ENCODE measurements at places on chromosomes 11 and 22.
A peak's percentile ranks its signal among the peaks of the same experiment; 100 is the strongest.

DNA sequence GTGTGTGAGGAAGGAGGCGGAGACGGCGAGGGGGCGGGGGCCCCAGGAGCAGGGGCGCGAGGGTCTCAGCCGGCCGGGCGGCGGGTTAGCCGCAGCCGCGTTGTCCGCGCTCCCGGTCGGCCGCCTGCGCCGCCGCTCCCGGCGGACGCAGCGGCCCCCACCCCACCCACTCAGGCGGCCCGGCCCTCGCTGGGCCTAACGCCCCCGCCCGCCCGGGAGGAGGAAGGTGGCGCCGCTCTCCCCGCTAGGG lies at the start of gene FCHSD2:
Gene FCHSD2 (minus strand): TSS at position 191 of the 250 bp plus-strand sequence. CDS start 441 bp downstream, outside the sequence.
- no peak for DNase-seq

DNA sequence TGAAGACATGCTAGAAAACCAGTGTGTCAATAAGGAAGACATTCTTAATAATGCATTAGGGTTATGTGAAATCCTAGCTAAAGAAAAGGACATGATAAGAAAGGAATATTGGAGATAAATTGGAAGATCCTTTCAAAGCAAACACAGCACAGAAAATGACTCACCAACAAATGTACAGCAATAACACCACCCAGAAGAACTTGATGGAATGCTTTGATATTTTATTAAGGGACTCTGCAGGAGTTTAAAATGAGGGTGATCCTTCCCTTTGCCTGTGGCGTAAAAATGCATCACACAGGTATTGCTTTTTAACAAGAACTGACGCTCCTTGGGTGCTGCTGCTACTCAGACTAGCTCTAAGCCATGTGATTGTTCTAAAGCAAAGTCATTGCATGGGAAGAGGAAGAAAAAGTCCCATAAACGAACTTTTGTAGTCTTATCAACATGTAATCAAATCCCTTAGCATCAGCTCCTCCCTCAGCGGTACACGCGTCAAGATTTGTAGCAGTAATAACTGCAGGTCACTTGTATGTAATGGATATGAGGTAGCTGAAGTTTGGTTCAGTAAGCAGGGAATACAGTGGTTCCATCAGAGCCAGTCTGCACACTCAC lies 48.4 kb upstream of the EED start:
- no peak for DNase-seq

DNA sequence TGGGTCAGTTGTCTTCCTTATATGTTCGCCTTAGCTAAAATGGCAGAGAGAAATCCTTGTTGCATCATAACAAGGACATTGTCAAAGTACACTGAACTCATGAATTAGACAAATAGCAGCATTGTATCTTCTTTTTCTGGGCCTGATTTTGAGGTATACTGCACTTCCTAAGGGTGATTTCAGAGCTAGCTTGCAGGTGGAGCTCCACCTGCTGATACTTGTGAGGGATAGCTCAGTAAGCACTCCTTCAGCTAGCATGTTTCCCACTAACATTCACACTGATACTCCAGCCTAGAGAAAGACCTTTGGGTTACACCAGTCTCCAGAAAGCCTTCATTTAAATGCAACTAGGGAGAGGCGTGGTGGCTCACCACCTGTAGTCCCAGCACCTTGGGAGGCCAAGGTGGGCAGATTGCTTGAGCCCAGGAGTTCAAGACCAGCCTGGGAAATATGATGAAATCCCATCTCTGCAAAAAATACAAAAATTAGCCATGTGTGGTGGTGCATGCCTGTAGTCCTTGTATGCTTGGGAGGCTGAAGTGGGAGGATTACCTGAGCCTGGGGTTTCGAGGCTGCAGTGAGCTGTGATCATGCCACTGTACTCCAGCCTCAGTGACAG lies 29.8 kb downstream of the JAM3 start:
- no peak for DNase-seq

DNA sequence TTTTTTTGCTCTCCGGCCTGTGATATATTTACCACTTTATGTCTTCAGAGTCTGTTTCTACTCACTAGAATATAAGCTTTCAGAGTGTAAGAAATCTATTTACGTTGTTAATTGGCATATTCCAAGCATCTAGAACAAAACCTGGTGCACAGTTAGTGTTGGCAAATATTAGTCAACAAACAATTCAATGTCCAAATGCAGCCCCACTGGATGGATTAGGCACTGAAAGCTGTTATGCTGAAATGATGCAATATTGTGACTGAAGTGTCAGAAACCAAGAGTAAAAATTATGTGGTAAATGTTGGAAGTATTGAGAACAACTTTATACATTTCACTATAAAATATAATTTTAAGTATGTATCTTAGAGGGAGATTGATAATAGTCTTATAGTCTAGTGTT lies 24.8 kb downstream of the CASP4 start:
- DNase-seq: no peak

- DNase-seq: no peak
Observed at GRCh38 chr11:12090061-12090591, 20.3 kb upstream of the MICAL2 start.

DNA sequence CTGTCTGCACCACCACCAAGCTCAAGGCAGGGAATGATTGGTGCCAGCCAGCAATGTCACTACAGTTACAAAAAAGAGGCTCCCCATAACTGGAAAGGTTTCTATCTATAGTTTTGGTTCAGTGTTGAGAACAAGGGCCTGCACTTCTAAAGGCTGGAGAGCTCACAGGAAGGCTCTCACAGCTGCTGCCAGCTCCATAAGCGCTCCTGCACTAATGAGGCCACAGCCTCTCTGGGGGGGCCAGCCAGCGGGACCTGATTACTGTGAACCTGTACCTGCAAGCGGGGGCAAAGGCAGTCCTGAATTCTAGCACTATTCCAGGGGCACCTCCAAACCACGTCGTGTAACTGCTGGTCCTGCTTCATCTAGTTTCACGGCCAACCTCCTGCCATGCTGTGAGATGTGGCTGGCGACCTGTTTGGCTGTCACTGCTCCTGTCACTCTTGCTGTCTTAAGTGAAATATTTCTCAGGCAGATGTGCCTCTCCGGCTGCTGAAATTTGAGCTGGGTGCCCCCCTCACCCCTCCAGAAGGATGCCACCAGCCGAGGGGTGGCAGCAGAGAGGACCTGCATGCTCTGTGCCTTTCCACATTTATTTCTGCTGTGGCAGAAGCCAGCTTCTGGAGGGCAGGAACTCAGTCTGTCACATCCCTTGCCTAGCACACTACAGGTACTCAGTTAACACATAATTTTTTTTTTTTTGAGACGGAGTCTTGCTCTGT lies 53.3 kb upstream of the ARFGAP3 start:
- no peak for DNase-seq

DNA sequence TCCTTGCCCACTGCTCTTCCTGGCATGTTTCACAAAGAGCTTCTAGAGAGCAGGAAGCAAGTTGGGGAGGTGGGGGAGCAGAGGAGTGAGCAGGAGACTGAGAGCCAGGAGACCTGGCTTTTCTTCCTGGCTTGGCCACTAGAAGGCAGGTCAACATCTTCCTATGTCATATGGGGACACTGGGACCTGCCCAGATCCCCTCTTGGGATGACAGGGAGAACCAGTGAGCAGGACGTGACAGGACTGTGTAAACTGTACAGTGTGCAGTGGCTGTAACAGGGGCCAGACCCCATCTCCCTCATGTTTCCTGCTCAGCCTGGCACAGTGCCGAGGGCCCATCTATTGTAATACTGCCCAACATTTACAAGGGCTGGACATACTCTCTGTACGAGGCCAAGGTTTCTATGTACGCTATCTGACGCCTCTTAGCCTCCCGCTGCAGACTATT lies 29.4 kb downstream of the GDPD5 start:
- DNase-seq: no peak

DNA sequence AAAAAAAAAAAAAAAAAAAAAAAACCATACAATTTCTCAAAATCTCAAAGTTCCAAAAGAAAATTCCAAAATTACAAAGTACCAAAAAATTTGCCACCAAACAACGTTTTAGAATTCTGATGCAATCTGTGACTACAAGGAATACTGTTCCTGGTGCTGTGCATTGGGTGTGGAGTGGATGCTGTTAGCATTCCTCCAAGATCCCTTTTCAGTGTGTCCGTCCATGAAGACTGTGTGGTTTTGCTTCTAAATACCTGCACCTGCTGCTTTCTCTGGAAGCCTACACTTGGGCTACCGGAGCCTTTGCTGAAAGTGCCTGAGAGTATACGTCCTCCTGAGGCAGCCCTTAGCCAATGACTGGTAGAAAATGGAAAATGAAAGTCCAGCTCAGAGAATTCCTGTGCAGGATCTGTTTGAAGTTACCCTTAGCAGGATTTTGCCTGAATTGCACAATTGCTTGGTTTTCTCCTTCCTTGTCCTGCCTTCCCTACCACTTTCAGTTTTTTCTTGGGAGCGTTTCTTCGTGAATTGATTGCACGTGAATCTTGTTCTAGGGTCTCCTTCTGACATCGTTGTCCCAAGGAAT lies 140.8 kb downstream of the TRPC6 start:
- DNase-seq: no peak

DNA sequence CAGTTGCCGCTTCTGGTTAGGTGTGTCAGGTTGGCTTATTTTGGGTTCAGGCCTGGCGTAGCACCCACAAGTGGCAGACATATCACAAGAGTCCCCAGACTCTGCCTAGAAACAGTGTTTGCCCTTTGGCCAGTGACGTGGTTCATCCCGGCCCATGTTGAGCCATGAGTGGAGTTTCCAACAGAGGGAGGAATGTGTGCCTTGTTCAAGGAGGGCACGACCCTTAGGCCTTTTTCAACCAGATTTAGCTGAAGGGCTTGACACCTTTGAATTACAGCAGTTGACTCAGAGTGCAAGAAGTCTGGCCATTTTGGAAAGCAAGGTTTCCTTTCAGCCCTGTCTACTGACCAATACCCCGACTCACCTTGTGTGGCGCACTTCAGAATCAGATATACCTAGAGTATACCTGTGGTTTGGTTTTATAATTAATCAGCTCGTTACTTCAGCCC lies 15.1 kb upstream of the AIFM3 start:
- DNase-seq: no peak

DNA sequence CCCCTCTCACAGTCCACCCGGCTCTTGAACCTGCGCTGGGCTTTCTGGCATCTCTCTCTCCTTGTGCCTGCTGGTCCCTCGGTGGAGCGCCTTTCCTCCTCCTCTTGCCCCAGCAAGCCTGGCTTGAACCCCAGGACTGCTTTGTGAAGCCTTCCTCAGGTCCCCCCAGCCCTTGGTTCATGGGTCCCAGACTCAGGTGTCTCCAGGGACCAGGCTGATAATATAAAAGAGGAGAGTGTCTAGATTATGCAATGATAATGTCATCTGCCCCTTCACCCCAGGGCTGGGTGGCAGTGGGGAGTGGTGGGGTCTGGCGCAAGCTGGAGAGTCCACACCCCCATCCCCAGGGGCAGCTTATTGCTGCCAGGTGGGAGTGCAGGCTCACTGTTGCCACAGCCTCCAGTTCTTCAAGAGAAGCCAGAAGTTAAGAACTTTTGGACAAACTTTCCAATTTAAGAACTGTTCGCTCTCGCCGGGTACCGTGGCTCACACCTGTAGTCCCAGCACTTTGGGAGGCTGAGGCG lies 36.6 kb upstream of the PARVG start:
- no peak for DNase-seq

DNA sequence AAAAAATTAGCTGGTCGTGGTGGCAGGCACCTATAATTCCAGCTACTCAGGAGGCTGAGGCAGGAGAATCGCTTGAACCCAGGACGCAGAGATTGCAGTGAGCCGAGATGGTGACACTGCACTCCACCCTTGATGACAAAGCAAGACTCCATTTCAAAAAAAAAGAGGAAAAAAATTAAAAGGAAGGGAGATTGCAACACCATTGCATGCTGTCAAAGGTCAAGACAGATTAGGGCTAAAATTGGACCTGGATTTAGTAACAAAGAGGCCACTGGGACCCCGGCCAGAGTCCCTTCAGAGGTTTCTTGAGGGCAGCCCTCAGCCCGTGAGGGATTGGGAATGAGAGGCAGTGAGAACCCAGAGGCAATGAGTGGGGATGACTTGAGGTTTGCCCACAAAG lies 8.2 kb upstream of the MAFF start:
- no peak for DNase-seq

DNA sequence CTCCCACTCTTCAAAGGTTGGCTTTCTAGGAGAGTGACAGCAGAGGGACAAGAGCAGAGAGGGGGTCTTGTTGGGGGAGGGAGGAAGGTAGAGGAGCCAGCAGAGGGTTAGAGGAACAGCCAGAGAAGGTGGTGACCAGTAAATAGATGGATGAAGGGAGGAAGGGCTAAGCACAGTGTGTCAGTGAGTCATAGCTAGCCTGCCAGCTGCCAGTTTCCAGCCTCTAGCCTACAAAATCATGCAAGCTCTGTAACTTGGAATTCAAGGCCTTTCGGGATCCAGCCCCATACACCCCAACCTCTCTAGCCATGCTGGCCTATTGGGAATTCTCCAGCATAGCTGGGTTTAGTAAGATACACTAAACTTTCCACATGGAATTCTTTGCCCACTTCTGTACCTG lies 147.4 kb upstream of the TEAD1 start:
- no peak for DNase-seq

- DNase-seq: no peak
Observed at GRCh38 chr11:8069771-8070170, 11.2 kb upstream of the TUB start.

GRCh38 chr11:70145071-70145470 lies 58.0 kb upstream of the FADD start:
- DNase-seq: no peak

- no peak for DNase-seq
Observed at GRCh38 chr22:49523374-49524008, 304.2 kb downstream of the BRD1 start.

DNA sequence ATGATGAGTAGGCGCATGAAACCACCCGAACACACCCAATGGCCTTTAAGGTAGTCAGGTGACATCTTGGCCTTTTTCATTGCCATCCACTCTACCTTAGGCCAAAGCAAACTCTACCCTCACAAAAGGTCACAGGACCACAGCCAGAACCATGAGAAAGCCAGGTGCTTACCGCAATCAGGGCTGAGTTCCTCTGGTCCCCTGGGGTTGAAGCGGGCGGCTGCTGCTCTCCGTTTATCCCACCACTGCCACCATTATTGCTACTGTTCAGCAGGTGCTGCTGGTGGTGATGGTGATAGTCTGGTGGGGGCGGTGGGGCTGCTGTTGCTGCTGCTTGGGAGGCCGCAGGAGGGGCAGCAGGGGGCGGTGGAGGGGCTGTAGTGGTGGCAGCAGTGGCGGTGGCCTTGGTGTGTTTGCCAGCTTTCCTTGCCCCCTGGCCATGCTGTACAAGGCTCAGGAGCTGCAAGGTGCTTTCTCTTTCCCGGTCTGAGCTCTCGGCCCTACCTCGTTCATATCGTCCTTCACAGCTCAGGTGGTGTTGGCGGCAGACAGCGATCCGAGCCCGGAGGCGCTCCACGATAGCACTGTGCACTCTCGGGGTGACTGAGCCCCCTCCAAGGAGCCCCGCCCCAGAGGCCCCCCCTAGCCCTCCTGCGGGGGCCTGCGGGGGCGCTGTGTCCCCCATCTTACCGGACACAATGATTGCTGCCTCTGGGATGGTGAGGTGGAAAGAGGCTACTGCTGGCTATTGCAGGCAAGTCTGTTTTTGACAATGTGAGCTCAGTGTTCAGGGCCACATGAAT lies 1.6 kb downstream of the MAML2 start:
- DNase-seq: peak; percentile 57

GRCh38 chr11:67167091-67167490 lies 48.0 kb downstream of the KDM2A start:
- DNase-seq: no peak

GRCh38 chr22:25007444-25008106 lies 55.1 kb downstream of the KIAA1671 start:
- no peak for DNase-seq

GRCh38 chr11:117438371-117439000 lies 110.8 kb downstream of the CEP164 start:
- DNase-seq: no peak

GRCh38 chr11:113723787-113724186 lies 17.7 kb upstream of the TMPRSS5 start:
- DNase-seq: no peak

- no peak for DNase-seq
Observed at GRCh38 chr11:130523166-130523565, 74.7 kb downstream of the ADAMTS15 start.
